ENCODE measurements at places on chromosomes 6 and 20. TPM values are rescaled to one million over a fixed set of nuclear protein-coding genes. Genes with fewer than 3 reads are reported as not detected.

The COL19A1 gene
- total RNA-seq: under 0.01 TPM

The C6orf136 gene
- total RNA-seq: 13.5 TPM

The ARMH2 gene
- total RNA-seq: not detected

The CAGE1 gene
- not detected for total RNA-seq

The TFAP2D gene
- total RNA-seq: not detected

The HLA-DMA gene
- total RNA-seq: 29.1 TPM

The CRISP2 gene
- total RNA-seq: not detected

- no peaks in the 10 kb centered on the region for H3K36me3 ChIP-seq
- no peak overlapping the region for H3K27ac ChIP-seq
- no peak overlapping the region for H3K4me3 ChIP-seq
- DNase-seq: no peak
Observed at GRCh38 chr20:46291401-46291800, 16.9 kb downstream of the CDH22 start.

DNA sequence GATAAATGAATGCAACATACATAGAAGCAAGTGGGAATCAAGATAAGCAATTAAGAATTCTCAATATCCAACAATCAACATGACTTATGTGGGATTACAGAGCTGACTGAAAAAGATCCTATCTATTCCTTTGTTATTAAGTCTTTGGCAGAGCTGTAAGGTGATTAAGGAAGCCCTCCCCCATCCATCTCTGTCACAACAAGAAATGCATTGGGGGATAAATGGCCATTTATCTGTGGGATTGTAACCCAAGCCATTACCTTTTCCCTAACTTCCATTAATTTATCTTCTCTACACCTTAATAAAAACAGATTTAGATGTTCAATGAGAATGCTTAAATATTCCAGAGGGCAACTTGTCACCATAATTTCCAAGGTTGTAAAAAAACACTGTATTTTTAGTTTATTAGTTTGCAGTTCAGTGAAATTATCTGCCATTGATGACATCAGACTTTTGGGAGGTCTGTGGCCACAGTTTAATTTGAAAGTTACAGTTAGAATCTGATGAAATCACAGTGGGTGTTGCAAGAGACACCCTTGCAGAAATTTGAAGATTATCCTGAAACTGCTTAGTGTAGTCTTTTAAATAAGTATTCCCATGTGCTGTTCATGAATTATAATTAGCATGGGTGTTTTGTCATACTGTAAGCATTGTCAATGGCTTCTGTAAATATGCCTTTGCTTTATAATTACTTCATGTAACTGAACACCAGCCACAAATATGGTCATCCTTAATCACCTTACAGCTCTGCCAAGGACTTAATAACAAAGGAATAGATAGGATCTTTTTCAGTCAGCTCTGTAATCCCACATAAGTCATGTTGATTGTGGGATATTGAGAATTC, 49.4 kb upstream of the FYN start:
- no peak overlapping the region for H3K27ac ChIP-seq
- H3K4me3 ChIP-seq: no peak overlapping the region
- DNase-seq: no peak

DNA sequence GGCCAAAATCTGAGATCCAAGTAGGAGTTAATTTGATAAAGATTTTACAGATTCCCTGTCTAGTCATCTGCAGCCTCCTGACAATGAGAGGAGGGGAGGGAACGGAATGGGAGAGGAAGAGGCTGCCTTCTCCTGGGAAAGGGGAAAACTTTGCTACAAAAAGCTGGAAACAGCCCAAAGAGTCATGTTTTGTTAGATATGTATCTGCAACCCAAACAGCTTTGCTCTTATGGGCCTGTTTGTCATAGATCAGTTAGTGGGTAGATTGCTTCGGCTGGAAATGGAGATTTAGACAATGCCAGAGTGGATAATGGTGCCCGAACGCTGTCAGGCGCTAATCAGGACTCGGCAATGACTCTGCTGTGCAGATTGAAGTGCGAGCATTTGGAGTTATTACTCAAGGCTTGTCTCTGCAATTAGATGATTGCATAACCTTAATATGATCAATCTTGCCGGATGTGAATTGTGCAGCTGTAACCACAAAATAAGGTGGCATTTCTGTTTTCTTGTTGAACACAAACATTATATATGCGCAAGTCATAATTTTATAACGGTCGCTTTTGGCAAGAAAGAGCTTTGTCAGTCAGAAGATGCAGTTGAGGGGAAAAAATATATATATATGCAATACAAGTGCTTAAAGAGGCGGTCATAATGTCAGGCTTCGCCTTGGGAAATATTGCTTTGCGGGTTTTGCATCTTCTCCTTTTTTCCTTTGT, 92.4 kb upstream of the MAFB start:
- no peaks in the 10 kb centered on the region for H3K4me1 ChIP-seq
- no peak overlapping the region for H3K4me3 ChIP-seq
- no peak overlapping the region for H3K27ac ChIP-seq
- no peak for DNase-seq
- no peaks in the 10 kb centered on the region for H3K27me3 ChIP-seq

- DNase-seq: no peak
- H3K4me1 ChIP-seq: no peaks in the 10 kb centered on the region
- H3K36me3 ChIP-seq: no peaks in the 10 kb centered on the region
- H3K27me3 ChIP-seq: no peaks in the 10 kb centered on the region
Observed at GRCh38 chr6:149885888-149886287, 12.0 kb downstream of the RAET1E start.

- DNase-seq: no peak
- H3K27me3 ChIP-seq: no peaks in the 10 kb centered on the region
- H3K36me3 ChIP-seq: no peaks in the 10 kb centered on the region
- no peak overlapping the region for H3K4me3 ChIP-seq
- H3K4me1 ChIP-seq: no peaks in the 10 kb centered on the region
Observed at GRCh38 chr6:169415179-169415578, 161.5 kb upstream of the THBS2 start.

DNA sequence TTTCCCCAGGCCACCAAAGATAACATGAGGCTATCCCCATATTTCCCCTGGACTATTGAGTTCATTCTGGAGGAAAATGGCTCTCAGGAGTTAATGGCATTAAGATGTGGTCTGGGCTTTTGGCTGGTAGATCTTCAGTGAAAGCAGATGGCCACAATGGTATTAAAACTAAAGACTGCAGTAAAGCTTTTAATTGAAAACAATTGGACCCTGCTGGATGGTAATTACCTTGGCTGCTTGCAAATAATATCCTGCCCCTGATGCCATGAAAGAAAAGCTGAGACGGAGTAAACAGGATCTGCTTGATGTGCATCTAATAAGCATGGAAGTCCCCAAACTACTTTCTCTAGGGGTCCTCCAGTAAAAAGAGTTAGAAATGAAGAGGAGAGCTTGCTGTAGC, 255.8 kb downstream of the QKI start:
- H3K4me1 ChIP-seq: no peaks in the 10 kb centered on the region
- H3K27ac ChIP-seq: no peak overlapping the region
- no peak overlapping the region for H3K4me3 ChIP-seq
- H3K27me3 ChIP-seq: no peaks in the 10 kb centered on the region
- no peaks in the 10 kb centered on the region for H3K36me3 ChIP-seq

GRCh38 chr20:16488616-16489015, 84.6 kb downstream of the KIF16B start:
- peaks cover 61% of the 10 kb centered on the region for H3K36me3 ChIP-seq
- H3K27me3 ChIP-seq: no peaks in the 10 kb centered on the region
- no peak overlapping the region for H3K4me3 ChIP-seq
- no peak overlapping the region for H3K27ac ChIP-seq

- H3K4me1 ChIP-seq: no peaks in the 10 kb centered on the region
- no peak overlapping the region for H3K4me3 ChIP-seq
- H3K27me3 ChIP-seq: no peaks in the 10 kb centered on the region
- DNase-seq: no peak
- no peak overlapping the region for H3K27ac ChIP-seq
- H3K36me3 ChIP-seq: no peaks in the 10 kb centered on the region
Observed at GRCh38 chr6:78526432-78526831, 340.9 kb upstream of the IRAK1BP1 start.

GRCh38 chr6:28330041-28330440, 5.9 kb downstream of the ZSCAN31 start:
- DNase-seq: no peak
- peaks cover 18% of the 10 kb centered on the region for H3K36me3 ChIP-seq
- H3K27ac ChIP-seq: no peak overlapping the region
- peaks cover 7% of the 10 kb centered on the region for H3K4me1 ChIP-seq

DNA sequence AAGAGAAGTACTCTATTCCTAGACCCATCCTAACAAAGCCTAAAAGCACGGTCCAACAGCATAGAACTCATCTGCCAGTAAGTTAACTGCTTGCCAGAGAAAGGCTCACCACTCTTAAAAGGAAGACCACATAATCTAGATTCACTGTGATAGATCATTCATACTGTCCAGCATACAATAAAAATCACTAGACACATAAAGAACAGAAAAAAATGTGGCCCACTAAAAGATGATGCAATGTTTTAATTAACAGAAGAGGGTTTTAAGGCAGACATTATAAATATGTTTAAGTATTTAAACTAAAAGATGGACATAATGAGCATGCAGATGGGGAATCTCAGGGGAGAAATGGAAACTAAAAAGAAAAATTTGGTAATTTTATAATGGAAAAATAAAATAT, 157.5 kb upstream of the CDH4 start:
- no peak overlapping the region for H3K4me3 ChIP-seq
- DNase-seq: no peak
- no peaks in the 10 kb centered on the region for H3K4me1 ChIP-seq
- no peak overlapping the region for H3K27ac ChIP-seq
- no peaks in the 10 kb centered on the region for H3K27me3 ChIP-seq

GRCh38 chr6:154359161-154359574, 2.6 kb upstream of the IPCEF1 start:
- H3K27ac ChIP-seq: peak overlapping the region; percentile 77
- H3K27me3 ChIP-seq: no peaks in the 10 kb centered on the region
- no peaks in the 10 kb centered on the region for H3K4me1 ChIP-seq
- peak overlapping the region; percentile 5 for H3K4me3 ChIP-seq
- DNase-seq: no peak
- H3K36me3 ChIP-seq: no peaks in the 10 kb centered on the region

DNA sequence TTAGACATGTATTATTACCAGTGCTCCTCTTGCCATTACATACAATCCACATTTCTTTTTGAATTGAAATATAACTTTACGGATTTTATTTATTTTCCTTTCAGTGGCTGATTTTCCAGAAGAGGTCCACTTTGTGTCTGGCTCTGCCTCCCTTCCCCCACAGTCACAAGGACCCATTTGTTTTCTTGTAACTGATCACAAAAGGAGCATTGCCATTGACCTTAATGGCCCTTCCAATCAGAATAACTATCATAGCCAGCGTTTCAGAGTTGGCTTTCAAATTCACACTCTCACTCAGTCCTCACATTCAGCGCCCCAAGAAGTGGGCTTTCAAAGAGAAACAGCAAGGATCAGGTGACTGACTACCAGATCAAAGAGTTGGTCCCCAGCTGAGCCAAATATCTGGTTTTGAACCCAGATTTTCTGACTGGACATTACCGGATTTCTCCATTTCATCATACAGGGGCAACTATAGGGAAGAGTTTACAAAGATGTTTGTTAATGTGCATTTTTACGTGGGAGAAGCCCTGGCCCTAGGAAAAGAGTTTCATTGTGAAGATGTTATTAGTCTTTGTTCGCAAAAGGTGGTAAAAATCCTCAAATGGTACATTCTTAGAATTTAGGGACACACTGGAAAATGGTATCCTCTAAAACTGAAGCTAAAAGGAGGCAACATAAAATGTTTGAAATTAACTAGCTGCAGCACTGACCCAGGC, 2.0 kb upstream of the SLC22A23 start:
- peaks cover 34% of the 10 kb centered on the region for H3K4me1 ChIP-seq
- H3K36me3 ChIP-seq: no peaks in the 10 kb centered on the region
- no peak overlapping the region for H3K4me3 ChIP-seq
- DNase-seq: no peak

DNA sequence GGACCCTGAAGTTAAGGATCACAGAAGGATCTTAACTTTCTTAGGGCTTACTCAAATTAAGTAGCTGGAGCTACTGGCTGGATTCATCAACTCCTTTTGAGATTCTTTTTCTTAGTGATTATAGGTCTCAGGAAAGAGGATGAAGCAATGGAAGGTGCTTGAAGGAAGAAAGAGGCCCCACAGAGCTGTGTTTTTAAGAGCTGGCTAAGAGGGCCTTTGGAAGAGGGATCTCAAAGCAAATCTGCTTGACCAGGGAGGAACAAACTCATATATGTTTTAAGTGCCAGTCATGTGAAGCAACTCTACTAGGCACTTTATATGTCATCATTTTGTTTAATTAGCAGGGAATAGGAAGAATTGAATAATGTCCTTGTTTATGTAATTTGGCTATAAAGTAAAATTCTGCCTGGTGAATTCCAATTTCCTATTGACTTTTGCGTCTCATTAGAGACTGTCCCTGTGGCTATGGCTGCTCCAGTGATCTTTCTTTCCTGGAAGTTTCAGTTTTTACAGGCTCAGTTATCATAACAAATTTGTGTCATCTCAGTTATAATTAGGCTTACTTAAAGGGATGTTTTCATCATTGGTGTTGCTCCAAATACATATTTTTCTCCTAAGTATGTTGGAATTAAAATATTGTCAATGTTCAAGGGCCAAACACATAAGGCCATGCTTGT, 222.8 kb upstream of the CITED2 start:
- no peaks in the 10 kb centered on the region for H3K36me3 ChIP-seq
- H3K27ac ChIP-seq: peak overlapping the region; percentile 77
- H3K27me3 ChIP-seq: no peaks in the 10 kb centered on the region
- peaks cover 25% of the 10 kb centered on the region for H3K4me1 ChIP-seq

GRCh38 chr20:44217342-44218092, 6.9 kb upstream of the OSER1 start:
- no peak overlapping the region for H3K27ac ChIP-seq
- H3K4me1 ChIP-seq: no peaks in the 10 kb centered on the region
- no peak overlapping the region for H3K4me3 ChIP-seq
- no peak for DNase-seq

DNA sequence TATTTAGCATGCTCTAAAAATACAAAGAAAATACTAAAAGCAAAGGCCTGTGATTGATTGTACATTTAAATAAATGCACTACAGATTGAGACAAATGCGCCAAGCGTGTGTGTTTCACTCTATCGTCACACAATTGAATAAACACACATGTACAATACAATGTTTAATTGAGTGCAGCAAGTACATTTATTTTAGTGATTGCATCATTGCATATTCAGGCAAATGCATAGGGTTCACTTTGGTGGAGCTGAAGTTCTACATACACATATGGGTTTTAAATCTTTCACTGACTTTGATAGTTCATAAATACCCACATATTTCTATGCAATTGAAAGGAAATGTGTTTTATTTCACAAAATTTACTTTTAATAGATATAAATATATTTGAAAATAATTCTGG, 750.6 kb upstream of the MMS22L start:
- no peaks in the 10 kb centered on the region for H3K36me3 ChIP-seq
- no peaks in the 10 kb centered on the region for H3K4me1 ChIP-seq
- no peak for DNase-seq
- no peak overlapping the region for H3K4me3 ChIP-seq
- no peaks in the 10 kb centered on the region for H3K27me3 ChIP-seq
- H3K27ac ChIP-seq: no peak overlapping the region

DNA sequence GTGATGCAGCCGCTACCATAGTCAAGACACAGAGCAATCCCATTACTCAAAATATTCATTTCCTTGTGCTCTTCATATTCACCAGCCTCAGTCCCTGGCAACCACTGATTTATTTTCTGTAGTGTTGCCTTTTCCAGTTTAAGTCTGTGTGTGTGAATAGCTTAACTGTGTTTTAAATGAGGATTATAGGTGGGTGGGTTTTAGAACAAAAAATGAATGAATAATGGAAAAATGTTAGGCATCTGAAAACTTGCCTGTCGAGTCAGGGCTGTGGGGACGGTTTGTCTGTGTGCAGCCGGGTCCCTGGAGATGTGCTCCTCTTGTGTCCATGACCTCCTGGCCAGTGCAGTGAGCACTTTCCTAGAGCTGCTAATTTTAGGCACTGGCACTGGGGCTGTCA, 27.1 kb downstream of the BANF2 start:
- no peaks in the 10 kb centered on the region for H3K27me3 ChIP-seq
- H3K4me1 ChIP-seq: no peaks in the 10 kb centered on the region
- no peaks in the 10 kb centered on the region for H3K36me3 ChIP-seq
